ENCODE measurements at places on chromosomes 3 and 15. TPM values are rescaled to one million over a fixed set of nuclear protein-coding genes. Genes with fewer than 3 reads are reported as not detected.

DNA sequence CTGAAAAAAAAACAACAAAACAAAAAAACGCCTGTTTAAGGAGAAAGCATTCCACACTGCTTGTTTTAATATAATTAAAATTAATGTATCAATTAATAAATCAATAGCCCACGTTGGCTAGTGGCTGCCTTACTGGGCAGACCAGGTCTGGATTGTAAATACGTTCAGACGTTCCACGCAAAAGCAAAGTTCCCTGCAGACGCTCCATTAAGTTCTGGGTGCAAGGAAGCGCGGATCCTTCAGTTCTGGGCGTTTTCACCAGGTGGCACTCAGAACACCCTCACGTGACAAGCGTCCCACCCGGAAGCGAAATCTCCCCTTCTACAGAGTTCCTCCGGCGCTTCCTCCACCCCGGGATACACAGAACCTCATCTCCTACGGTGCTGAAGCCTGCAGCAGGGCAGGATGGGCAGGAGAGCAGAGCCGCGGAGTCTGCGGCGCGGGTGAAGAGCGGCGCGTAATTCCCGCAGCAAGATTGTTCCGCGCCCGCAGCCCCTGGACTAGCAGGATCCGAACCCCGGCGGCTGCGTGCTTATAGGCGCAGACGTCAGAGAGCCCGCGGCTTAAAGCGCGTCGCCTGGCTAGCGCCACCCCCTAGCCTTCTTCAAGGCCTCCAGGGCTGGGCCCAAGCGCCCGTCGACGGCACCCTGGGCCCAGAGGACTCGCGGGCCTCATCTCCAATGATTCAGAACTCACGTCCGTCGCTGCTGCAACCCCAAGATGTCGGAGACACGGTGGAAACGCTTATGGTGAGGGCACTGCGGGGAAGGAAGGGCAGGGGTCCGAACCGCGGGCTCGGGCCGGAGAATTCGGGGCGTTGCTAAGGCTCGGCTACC lies at the start of gene SLC25A38:
Gene SLC25A38 (plus strand): TSS at position 326 of the 836 bp plus-strand sequence. CDS start 355 bp downstream, at position 681.
- peak; percentile 67 for DNase-seq
- peaks cover 10% of the 10 kb centered on the region for H3K4me1 ChIP-seq
- H3K27me3 ChIP-seq = no peaks in the 10 kb centered on the region
- no peaks in the 10 kb centered on the region for H3K36me3 ChIP-seq
- H3K4me3 ChIP-seq = peak within 1 kb of the TSS; percentile 77

CGGBP1 gene
- total RNA-seq = 50.0 TPM

GRCh38 chr3:128078322-128078721 lies 26.1 kb downstream of the SEC61A1 start:
- H3K4me1 ChIP-seq = peaks cover 38% of the 10 kb centered on the region
- no peak for DNase-seq
- no peak overlapping the region for H3K27ac ChIP-seq
- no peak overlapping the region for H3K4me3 ChIP-seq
- no peaks in the 10 kb centered on the region for H3K27me3 ChIP-seq

- no peak overlapping the region for H3K4me3 ChIP-seq
- DNase-seq = no peak
- peaks cover 27% of the 10 kb centered on the region for H3K4me1 ChIP-seq
- no peaks in the 10 kb centered on the region for H3K27me3 ChIP-seq
These were observed 151.8 kb upstream of the DPH6 start for GRCh38 chr15:35697549-35698299.

Data from heart right ventricle (tissue), 16 donors.